NCI-H1436 (cell line): ENCODE measurements at places on chromosomes 12 and 14.

- DNase-seq = no peak
These were observed 3.5 kb downstream of the ATP2A2 start for GRCh38 chr12:110284597-110284996.

DNA sequence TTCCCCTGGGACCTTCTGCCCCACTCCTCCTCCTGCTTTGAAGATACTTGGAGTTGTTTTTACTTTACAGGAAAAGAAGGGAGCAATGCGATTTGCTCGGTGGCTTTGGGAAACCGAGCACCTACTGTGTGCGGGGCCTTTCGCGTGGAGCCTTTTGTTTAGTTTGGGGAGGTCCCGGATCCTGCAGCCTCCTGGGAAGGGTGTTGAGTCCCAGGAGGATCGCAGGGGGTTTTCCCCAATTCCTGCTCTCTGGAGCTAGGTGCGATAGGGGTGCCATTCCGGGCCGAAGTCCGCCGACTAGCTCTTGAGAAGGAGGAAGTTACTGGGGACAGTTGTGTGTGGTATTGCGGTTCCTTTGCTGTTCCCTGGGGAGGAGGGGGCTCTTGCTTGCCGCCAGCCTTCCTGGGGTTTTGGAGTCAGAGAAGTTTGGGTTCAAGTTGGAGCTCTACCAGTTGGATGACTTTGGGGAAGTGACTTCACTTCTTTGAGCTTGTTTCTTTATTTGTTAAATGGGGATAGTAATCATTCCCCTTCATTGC lies 1.1 kb downstream of the BRI3BP start:
- no peak for DNase-seq

DNA sequence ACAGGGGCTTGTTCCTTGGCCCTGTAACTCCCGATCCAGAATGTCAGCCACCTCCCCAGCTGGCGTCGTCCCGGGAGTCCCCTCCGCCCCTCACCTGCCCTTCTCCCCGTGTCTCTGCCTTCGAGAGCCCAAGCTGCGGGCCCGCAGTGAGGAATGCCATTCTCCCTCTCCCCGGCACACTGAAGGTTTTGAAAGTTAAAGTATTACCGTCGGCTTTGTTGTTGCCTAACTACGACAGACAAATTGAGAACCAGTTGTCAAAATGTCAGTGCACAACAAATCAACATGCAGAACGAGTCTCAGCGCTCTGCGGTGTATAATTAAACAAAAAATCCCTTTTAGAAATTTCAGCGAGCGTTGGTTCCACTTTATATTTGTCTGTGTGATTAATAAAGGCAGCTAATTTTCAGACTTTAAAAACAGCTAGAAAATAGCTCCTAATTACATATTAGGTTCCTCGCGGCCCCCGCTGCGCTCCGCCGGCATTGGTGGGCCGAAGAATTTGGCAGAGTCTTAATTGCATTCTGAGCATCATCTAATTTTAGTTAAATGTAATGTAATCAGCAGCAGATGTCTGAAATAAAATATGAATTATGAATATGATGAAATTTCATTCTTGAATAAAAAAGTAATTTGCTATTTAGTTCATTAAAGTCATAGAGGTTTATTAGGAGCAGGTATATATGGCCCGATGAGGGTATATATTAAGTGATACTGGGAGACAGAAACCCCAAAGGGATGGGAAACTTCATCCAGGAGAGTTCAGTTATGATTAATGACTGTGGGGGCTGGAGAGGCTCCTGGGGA lies 40.3 kb downstream of the MVK start:
- no peak for DNase-seq

- peak; percentile 65 for DNase-seq
These were observed 39.5 kb downstream of the BEGAIN start for GRCh38 chr14:100547633-100548294.
